ENCODE measurements at places on chromosomes 4 and X.

DNA sequence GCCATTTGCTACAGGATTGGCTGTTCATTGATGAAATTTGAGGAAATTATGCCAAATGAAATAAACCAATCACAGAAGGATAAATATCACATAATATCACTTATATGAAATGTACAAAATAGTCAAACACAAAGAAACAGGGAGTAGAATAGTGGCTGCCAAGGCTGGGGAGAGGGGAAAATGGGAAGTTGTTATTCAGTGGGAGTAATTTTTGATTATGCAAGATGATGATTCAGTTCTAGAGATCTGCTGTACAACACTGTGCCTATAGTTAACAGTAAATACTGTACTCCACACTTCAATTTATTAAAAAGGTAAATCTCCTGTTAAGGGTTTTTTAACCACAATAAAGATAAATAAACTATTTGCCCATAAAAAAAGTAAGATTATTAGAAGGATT is 101.1 kb downstream of the TMA16 start:
- no peak for DNase-seq

DNA sequence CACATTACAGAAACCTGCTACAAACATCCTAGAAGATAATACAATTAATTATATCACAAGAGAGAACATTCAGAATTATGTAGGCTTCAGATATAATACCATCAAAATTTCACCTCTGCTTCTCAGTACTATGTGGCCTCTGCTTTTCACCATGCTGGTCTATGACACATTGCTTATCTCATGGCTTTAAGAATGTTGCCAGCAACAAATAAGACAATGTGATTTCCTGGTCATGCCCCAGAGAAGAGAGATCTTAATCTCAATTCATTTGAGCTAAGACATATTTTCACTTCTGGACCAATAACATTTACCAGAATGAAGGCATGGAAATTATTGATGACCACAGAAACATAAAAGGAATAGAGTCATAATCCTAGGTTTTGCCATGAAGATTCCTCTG is 1233.4 kb upstream of the ADGRL3 start:
- no peak for DNase-seq

DNA sequence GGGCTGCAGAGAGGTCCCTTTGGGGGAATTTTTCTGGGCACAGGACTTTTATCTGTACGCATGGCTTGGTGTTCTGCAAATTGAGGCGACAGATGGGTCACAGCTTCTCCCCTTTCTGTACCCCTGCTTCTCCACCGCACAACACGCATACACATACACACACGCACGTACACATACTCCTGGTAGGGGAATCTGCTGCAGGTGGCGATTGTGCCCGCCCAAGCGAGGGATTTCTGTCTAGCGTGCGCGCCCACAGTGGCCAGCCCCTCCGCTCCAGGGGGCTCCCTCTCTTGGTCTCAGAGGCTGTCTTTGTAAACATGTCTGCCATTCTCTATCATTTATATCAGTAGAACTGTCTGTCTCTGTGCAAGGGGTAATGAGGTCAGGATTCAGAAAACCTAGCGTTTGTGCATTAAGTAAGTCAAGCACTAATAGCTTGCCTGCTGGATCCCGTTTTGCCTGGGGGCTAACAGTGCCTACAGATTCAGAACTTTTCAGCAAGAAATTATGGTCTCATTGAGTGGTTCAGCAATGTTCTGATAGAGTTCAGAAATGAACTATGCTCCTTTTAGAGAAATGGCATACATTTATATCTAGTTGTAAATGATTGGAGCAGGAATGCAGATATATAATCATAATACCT is 2.2 kb downstream of the GRID2 start:
- DNase-seq = no peak

DNA sequence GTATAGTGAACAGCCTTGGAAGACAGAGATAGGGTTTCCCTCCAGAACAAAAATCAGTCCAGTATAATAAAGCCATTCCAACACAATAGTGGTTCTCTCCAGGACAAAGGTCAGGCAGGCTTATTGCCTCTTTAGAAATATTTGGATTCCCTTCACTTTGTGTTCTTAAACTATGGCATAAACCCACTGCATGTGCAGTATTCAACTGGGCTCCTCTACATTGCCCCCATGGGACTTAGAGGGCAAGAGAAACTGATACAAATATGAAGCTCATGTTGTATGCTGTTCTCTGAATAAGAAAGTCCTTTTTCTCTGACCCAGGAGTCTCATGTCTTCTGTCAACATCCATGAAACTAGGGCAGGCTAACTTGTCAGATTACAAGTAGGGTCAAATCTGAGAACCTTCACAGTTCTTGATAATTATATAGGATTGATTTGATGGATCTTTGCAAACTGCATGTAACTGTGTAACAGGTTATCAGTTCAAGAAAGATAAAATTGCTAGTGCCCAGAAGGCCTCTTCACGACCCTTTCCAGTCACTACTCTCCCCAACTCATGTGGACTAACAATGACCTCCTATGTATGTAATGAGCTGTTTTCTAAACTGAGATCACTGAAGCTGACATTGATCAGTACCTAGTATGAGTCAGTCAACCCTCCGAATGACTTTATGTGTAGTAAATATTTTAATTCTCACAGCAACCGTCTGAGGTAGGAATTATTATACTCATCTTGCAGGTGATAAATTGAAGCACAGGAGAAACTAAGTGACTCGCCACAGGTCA is 31.9 kb upstream of the FAM9C start:
- DNase-seq = no peak

DNA sequence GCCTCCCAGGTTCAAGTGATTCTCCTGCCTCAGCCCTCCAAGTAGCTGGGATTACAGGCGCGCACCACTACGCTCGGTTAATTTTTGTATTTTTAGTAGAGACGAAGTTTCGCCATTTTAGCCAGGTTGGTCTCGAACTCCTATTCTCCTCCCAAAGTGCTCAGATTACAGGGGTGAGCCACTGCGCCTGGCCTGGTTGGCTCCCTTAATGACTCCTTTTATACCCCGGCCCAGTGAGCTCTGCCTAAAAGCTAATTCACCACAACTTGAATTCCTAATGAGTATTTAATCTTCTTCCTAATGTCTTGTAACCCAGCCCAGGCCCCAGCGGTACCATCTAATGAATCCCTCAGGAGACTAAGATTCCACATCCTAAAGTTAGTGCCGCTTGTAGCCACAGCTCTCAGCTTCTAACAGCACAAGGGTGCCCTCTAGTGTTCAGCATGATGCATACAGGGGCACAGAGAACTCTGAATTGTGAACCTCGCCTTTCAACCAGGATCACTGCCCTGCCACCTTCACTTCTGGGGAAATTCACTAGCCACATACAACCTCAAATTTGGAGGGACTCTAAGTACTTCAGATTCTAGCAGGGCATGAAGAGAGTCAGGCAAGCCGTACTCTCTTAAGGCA is 89.5 kb downstream of the OR13H1 start:
- peak; percentile 12 for DNase-seq

DNA sequence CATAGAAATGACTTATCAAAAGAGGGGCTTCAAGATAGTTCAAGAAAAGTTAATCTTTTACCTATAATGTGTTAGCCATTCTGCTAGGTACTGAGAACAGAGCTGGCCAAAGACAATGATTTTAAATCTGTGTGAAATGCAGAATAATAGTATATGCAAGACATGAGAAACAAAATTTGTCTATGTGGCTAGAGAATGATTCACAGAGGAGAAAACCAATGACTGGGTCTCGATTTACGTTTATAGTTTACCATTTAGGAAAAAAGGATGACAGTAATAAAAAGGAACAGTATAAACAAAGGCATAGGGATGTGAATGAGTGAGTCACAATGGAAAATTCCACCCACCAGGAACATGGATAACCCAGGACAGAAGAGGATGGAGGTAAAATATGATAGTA is 31.9 kb downstream of the NPFFR2 start:
- no peak for DNase-seq

DNA sequence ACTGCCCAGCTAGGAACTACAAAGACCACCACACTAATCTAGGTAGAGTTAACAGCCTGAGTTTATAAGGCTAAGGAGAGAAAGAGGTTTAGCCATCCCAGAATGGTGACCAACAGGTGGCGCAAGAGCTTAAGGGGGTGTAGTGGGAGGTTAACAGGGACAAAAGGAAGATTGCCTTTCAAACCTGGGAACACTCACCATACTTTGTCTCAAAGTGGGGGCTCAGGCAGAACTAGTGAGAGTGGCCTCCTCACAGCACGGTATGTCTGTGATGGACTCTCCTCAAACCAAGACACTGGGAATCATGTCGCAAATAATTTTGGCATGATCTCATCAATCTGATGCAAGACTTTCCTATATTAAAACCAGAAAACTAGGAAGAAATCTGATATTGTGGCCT is 23.4 kb downstream of the CCNI start:
- DNase-seq = no peak

DNA sequence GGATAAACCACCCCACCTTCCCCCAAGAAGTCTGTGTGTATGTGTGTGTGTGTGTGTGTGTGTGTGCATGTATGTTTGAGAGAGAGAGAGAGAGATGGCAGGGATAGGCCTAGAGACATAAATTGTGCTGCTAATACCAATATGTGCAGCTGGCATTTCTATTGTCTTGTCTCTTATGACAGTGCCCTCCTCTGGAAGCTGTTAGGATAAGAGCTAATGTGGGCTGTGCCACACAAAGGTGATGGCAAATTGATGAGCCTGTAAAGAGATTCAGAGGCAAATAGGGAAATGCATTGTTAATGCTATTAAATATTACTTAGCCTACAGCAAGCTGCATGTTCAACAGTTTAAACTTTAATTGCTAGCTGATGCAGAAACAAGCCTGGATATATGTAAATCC is 332.0 kb downstream of the NKX6-1 start:
- DNase-seq = no peak

DNA sequence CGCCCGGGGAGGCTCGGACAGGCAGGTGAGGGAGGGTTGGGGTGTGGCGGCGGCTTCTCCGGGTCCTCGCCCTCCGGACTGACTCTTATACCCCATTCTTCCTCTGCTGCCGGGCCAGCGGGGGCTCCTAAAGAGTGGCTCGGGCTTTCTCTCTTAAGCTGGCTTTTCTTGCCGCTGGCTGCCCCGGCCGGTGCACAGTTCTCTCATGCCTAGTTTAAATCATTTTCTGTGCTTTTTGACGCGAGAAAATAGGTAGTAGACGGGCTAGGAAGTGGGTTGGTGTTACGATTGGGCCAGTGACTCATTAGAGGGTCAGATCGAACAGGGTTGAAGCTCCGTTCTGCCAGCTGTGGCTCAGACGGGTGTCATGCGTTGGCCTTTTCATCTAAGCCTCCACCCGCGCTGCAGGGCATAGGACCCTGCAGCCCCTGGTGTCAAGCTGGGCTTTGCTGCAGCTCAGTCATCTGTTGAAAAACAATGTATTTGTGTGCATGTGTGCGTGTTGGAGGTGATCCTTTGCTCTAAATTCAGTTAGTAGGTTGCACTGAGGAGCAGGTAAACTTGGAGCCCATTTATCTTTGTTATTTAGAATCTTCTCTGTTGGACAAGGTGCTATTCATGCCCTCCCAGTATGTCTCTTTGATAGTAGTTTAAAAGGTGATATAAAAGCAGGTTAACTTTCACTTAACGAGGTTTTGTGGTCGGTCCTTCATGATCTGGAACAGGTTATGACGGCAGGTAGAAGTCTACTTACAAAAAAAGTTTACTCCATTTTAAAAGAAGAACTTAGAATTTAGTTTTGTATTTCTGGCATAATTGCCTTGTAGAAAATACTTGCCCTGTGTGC is 802 bp downstream of the BMP2K start:
- DNase-seq = no peak

All from HFF-Myc (cell line).